Stimulated activated CD4-positive, alpha-beta T cell treated with anti-CD3 and anti-CD28 coated beads, Interleukin-2, amount 100 ng/mL, for 48 hours (primary cell): ENCODE measurements at places on chromosomes 2 and 18.

- no peak for DNase-seq
Observed at GRCh38 chr2:189013671-189014448, 39.7 kb downstream of the COL3A1 start.

- DNase-seq: no peak
Observed at GRCh38 chr18:14997357-14997756, 249.4 kb downstream of the ANKRD30B start.

DNA sequence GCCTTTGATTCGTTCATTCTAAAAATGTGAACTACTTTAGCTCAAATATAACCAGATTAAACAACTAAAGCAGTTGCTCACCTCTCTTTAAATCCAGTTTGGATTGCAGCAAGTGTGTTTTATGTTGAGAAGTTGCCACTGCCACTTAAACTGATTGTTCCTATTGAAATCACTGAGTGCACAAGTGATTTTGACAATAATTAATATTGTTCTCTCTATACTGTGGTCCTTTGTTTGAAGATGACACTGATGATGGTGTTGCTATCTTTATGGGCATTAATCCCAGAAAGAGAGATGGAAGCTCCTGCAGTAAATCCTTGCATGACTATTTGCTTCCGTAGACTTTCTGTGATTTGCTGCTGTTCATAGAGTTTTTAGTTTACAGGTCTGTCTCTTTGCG is 251.4 kb upstream of the ZEB2 start:
- DNase-seq: no peak

GRCh38 chr2:204715361-204715760 is 170.1 kb downstream of the PARD3B start:
- DNase-seq: no peak

GRCh38 chr18:11751341-11752115 is 62.5 kb downstream of the GNAL start:
- no peak for DNase-seq

DNA sequence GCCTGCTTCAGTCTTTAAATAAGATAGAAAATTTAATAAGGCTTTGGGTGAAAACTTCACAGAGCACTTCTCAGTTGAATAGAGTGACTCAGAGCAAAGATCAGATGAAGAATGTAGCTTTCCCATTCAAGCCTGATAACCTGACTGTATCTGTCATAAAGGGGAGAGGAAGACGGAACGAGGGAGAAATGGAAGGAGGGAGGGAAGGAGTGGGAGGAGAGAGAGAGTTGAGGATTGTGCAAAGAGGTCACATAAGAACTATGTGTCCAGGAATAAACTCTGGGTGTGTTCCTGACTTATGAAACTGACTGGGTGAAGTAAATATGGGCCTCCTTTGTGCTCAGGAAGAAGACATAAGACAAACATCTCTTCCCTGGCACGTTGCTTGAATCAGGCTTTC is 385.5 kb downstream of the LPIN1 start:
- no peak for DNase-seq

DNA sequence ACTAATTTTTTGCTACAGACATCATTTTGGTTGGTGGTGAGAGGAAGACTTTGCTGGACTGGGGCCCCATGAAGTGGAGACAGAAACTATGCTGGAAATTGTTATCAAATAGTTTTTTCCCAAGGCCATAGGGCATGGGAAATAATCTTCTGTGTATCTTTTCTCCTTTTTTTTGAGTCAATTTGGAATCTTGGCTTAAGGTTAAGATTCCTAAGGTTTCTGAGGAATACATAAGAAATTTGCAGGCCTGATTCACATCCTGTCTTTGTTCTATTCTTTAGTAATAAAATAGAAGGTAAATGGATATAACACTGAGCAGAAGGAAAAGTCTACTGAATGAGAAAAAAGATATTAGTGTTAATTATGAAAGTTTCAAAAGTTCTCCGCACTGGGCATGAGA is 16.6 kb downstream of the SMC6 start:
- DNase-seq: no peak

- no peak for DNase-seq
Observed at GRCh38 chr2:66095820-66096345, 339.0 kb upstream of the MEIS1 start.

- no peak for DNase-seq
Observed at GRCh38 chr2:145593991-145594614, 1074.2 kb upstream of the ZEB2 start.
